Effector CD4-positive, alpha-beta T cell (primary cell): ENCODE measurements at places on chromosomes 2 and 18.

DNA sequence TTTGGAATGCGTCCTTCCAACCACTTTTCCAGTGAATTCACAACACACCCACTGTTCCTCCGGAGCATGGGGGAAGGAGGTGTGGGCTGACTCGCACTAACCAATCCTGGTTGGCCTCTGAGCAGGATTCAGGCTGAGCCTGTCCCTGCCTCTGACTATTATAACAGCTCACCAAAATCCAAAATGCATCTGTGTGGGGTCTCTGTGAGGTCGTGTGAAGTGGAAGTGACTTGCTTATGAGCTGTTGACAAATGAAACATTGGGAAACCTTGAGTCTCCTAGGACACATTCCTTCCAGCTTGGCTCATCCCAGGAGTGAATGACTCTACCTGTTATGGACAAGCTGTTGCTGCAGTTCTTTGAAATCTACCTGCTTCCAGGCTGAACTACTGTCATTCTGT is 1.5 kb downstream of the CIDEA start:
- DNase-seq, result no peak

GRCh38 chr2:206981739-206982340 is 42.5 kb downstream of the CPO start:
- peak; percentile 22 for DNase-seq

- DNase-seq, result no peak
Measured at GRCh38 chr18:35110554-35111485, 69.6 kb downstream of the MAPRE2 start.

DNA sequence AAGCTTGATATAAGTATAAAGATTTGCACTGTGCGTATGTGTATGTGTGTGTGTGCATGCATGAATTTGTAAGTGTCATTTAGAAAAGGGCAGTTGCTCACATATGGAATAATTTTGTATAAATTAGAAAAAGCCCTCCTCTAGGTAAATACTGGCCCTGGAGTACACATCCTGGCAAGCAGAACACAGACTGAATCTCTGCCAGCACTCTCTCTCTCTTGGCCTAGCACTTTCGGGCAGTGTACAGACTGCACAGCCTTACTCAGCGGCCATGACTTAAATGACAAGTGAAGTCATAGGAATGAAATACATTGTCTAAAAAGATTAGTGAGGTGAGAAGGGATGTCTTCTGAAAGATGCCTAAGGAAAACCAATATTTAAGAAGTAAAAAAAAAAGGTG is 214.1 kb downstream of the RDH14 start:
- no peak for DNase-seq

DNA sequence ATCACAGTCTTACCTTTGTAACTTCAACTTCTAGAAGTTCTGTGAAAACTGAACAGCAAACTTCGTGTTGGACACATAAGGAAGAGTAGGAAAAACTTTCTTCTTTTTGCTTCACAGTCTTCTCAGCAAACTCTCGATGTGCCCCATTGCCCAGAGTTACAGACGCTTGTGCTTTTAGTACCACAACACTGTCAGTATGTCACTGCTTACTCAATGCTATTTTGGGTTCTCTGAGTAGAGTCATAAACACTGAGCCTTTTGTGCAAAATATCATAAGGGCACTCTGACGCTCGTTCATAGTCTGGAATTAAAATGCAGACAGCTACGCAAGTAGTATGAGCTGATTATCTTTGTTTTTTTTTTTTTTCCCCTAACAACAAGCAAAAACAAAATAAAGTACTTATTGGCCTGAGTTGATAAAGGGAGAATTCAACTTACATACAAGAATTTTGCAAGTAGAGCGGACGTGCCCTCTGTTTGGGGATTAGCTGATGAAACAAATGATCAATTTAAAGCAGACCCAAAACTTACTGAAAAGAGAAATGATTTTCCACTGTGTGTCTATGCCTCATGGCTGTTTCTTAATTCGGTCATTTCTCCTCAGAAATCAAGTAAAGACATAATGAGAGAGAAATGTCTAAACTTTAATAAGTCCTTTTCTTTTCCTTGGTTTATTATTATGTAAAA is at the start of gene CDH19:
CDH19 (minus strand) TSS at position 150 of the 687 bp plus-strand sequence. CDS start 31,886 bp downstream, outside the sequence.
- DNase-seq, result no peak

GRCh38 chr2:94997981-94998930 is 27.3 kb upstream of the MAL start:
- DNase-seq, result no peak

GRCh38 chr2:108436976-108437375 is 12.0 kb upstream of the GCC2 start:
- no peak for DNase-seq

DNA sequence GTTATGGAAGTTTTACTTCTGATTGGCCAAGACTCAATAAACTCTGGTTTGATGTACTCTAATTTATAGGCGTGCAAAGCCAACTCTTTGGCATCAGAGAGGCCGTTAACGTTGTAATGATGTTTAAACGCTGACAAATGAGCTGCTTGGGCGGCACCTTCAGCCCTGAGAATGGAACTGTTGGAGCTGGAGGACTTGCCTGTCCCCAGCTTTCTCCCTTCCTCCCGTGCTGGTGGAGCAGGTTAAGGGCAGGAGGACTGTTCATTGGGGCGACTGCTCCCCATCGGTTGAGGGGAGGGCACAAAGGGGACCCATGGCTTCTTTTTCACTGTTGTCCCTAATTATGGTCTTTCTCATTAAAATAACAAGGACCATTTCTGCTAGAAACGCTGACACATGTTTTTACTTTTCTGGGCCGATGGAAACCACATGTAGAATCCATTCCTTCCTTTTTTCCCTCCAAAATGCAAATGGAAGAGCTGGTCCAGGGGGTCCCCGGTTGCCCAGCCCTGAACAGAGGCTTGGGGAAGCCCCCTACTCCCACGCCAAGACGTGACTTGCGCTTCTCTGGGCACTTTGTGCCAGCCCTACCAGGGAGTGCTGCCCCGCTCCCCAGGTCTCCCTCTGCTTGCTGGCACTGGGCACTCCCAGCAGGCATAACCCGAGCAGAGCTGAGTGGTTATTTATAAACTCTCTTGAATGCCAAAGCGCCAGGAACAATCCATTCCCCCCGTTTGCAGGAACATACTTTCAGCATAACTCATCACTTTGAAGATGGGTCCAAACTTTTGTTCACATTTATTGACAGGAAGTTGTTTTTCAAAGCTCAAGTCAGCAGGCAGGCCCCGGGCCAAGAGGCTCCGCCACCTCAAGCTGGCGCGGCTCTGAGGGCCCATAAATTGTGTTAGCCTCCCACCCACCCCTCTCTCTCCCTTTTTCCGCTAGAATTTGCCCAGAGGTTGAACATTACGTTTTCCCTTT is 170.1 kb downstream of the ASB1 start:
- no peak for DNase-seq

GRCh38 chr2:212535996-212536816 is 2.4 kb downstream of the ERBB4 start:
- DNase-seq, result no peak

- no peak for DNase-seq
Measured at GRCh38 chr18:10909724-10910123, 239.6 kb downstream of the PIEZO2 start.
